Psoas muscle (tissue), 8 donors: ENCODE measurements at places on chromosomes 1 and 21. TPM values are rescaled to one million over a fixed set of nuclear protein-coding genes. Genes with fewer than 3 reads are reported as not detected.

Gene SPATA6
- total RNA-seq, result 5.3 TPM

Gene ZDHHC18
- total RNA-seq, result 14.3 TPM

Gene PGM1
- 543 TPM for total RNA-seq

Gene HAO2
- total RNA-seq, result not detected

DNA sequence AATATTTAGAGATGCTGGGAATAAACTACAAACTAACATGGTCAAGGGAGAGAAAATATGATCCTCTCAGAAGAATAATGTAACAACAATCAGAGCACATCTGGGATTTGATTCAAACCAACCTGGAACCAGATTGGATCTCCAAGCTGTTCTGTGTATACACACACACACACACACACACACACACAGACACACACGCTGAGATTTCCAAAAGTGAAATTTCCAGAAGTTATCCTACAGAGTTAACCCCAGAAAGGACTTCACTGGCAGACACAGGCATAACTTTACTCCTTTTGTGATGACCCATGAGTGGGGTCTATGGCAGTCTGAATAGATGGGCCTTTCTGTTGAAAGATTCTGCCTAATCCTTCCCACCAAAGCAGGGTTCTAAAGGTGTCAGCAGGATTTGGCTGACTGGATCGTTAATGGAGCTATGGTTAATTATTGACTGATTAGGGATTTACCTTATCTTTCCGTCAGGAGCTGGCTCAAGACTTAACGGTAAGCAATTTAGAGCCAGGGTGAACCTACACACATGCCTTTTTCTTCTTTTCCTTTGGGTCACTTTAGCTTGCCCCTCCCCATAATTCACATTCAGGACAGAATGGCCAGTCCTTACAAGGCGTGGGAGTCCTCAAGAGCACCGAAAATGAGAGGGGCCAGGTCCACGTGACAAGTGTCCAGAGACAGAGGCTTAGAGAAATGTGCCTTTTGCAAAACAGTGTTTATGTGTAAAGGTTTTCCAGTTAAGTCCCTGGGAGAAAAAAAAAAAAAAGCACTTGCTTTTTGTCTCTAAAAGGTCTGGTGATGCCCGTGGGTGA, 10.9 kb upstream of the PROX1 start:
- no peaks in the 10 kb centered on the region for H3K4me1 ChIP-seq
- no peaks in the 10 kb centered on the region for H3K36me3 ChIP-seq
- DNase-seq, result no peak
- peaks cover under 1% of the 10 kb centered on the region for H3K27me3 ChIP-seq
- H3K27ac ChIP-seq, result no peak overlapping the region
- no peak overlapping the region for H3K4me3 ChIP-seq

GRCh38 chr1:244340396-244340795, 111.3 kb downstream of the ADSS2 start:
- H3K4me3 ChIP-seq, result no peak overlapping the region
- H3K4me1 ChIP-seq, result no peaks in the 10 kb centered on the region
- DNase-seq, result no peak
- H3K36me3 ChIP-seq, result no peaks in the 10 kb centered on the region

- H3K36me3 ChIP-seq, result no peaks in the 10 kb centered on the region
- no peak overlapping the region for H3K27ac ChIP-seq
- no peak overlapping the region for H3K4me3 ChIP-seq
- H3K4me1 ChIP-seq, result no peaks in the 10 kb centered on the region
These were observed 5.3 kb downstream of the DSCAM start for GRCh38 chr21:40841524-40842196.

DNA sequence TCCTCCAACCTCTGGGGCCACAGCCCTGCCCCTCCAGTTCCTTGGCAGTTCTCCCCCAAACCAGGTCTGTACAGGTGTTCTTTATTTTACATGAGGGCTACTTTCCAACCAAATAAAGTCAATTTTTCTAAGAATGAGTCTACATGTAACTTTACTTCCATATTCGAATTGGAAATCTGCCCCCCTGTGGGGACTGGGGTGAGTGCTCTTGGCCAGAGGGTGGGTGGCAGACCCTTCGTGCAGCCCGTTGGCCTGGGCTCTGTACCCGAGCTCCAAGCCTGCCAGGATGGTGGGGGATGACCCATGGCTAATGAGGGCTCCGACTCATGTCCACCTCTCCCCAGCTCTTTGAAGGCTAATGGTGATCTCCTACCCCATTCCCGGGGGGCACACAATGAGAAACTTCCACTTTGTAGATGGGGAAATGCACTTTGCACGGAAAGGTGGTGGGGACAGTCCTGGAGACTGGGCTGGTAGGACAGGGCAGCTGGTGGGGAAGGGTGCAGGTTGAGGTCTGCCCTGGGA, 589 bp upstream of the CATSPER4 start:
- H3K36me3 ChIP-seq, result peaks cover 51% of the 10 kb centered on the region
- no peaks in the 10 kb centered on the region for H3K4me1 ChIP-seq
- no peaks in the 10 kb centered on the region for H3K27me3 ChIP-seq

GRCh38 chr21:33315946-33316710, 8.6 kb upstream of the IFNAR1 start:
- no peaks in the 10 kb centered on the region for H3K36me3 ChIP-seq
- no peak for DNase-seq
- H3K4me3 ChIP-seq, result no peak overlapping the region
- no peaks in the 10 kb centered on the region for H3K27me3 ChIP-seq
- no peaks in the 10 kb centered on the region for H3K4me1 ChIP-seq

DNA sequence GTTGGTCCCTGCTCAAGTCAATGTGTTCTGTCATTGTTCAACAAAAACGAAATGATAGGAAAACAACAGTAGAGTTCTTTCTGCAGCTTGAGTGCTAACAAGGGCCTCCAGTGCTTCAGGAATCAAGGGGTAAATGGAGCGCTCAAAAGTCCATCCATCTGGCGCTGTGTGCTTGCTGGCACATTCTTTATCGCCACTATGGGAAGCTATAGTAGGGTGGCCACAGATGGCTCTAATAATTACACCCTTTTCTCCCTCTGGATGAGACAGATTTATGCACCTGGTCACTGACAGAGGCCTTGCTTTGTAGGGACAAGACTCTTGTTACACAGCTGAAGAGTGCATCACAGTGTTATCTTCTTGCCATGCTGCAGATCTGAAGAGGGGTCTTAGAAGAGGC, 136.0 kb downstream of the GDAP2 start:
- H3K4me3 ChIP-seq, result no peak overlapping the region
- peaks cover 15% of the 10 kb centered on the region for H3K4me1 ChIP-seq
- H3K27me3 ChIP-seq, result no peaks in the 10 kb centered on the region
- H3K36me3 ChIP-seq, result no peaks in the 10 kb centered on the region

DNA sequence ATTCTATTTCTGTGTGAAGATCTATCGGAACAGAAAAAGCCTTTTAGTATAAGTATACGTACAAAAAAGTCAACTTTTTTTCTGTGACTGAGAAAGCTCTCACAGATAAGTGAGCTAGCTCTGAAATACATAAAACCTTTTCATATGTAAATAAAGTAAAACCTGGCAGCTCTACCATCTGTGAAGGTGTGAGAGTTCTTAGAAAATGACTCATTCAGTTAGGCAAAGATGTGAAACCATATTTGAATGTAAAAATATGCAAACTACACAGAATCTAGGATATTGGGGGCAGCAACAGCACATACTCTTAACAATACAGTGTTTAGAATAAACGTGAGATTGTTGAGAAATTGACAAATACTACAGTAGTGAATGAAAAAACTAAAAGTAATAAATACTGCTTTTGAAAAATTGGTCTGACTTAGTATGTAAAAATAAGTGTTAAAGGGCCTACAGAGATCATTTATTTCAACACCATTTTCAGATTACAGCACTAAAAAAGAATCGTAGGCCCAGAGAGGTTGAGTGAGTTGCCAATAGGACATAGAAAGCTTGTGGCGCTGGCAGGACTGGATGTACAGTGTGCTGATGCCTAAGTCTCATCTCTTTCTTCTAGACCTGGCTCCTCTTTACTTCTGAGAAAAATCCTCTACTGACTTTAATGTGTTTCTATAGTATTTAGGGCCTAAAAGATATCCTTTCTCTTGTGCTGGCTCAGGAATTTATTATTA, 19.8 kb downstream of the ATP6V1G3 start:
- DNase-seq, result no peak
- H3K4me3 ChIP-seq, result no peak overlapping the region
- H3K27me3 ChIP-seq, result no peaks in the 10 kb centered on the region
- no peaks in the 10 kb centered on the region for H3K36me3 ChIP-seq
- H3K4me1 ChIP-seq, result peaks cover 2% of the 10 kb centered on the region
- H3K27ac ChIP-seq, result no peak overlapping the region

- H3K27me3 ChIP-seq, result no peaks in the 10 kb centered on the region
- no peak overlapping the region for H3K4me3 ChIP-seq
- no peak for DNase-seq
- no peaks in the 10 kb centered on the region for H3K36me3 ChIP-seq
These were observed 20.5 kb upstream of the SIPA1L2 start for GRCh38 chr1:232650418-232650817.

DNA sequence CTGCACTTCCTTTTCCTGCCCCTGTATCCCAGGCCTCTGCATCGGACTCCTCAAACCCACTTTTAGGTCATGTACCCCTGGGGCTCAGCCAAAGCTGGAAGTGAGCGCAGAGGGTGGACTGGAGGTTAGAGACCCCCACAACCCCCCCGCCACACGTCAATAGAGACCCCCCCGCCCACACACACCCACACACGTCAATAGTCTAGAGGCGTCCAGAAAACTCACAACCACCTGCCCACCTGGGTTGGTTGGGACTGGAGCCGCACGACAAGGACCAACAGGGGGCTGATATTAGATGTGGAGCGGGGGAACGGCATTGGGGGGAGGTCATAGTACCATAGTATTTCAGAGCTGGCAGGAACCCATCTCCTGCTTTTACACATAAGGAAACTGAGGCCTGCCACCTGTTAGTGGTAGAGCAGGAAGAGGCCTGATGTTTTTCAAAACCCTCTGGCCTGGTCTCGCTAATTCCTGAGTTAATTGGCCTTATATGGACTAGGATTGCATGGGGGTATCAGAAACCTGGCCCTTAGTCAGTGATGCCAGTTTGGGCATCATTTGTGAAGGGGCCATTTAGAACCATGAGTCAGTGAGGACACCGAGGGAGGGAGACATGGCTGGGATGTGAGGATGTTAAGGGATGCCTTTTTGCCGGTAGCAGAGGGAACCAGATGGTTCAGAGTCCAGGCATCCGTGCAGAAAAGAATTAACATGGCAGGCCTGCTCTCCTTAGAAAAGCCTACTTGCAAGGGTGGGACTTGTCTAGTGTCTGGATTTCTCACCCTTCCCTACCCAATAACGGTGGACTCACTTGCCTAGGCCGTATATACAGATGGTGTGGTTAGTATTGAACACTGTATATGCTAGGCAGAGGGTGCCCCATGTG, 1.1 kb downstream of the NENF start:
- H3K27ac ChIP-seq, result peak overlapping the region; percentile 79
- DNase-seq, result no peak
- H3K4me3 ChIP-seq, result peak overlapping the region; percentile 90
- peaks cover 11% of the 10 kb centered on the region for H3K4me1 ChIP-seq
- H3K27me3 ChIP-seq, result no peaks in the 10 kb centered on the region

GRCh38 chr1:176551146-176551545, 88.2 kb downstream of the PAPPA2 start:
- no peak overlapping the region for H3K4me3 ChIP-seq
- no peak for DNase-seq
- H3K4me1 ChIP-seq, result no peaks in the 10 kb centered on the region
- H3K36me3 ChIP-seq, result no peaks in the 10 kb centered on the region
